ENCODE measurements at places on chromosomes 1 and 21. TPM values are rescaled to one million over a fixed set of nuclear protein-coding genes. Genes with fewer than 3 reads are reported as not detected.

The LENEP gene
- total RNA-seq, result not detected

The TMPRSS3 gene
- total RNA-seq, result 49.1 TPM

The EXTL1 gene
- not detected for total RNA-seq

The ASAP3 gene
- total RNA-seq, result 2.2 TPM

DNA sequence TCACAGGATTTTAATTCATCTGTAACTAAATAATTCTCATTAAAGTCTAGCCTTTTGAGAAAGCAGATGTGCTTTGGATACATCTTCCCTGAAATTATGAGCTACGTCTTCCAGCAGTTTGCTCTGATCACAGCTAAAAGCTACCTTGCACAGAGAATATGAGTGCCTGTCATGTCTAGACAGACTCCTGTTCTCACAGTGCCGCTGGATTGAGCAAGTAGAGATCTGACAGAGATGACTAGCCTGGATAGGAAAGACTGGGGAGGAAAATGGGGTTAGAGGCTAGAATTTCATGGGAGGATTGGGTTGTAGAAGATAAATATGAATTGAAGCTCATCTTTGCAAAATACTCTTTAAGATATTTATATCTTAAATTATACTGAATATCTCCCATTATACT, 24.1 kb downstream of the CEPT1 start:
- DNase-seq, result no peak
- peaks cover 22% of the 10 kb centered on the region for H3K36me3 ChIP-seq
- peaks cover 13% of the 10 kb centered on the region for H3K4me1 ChIP-seq
- H3K27ac ChIP-seq, result no peak overlapping the region

DNA sequence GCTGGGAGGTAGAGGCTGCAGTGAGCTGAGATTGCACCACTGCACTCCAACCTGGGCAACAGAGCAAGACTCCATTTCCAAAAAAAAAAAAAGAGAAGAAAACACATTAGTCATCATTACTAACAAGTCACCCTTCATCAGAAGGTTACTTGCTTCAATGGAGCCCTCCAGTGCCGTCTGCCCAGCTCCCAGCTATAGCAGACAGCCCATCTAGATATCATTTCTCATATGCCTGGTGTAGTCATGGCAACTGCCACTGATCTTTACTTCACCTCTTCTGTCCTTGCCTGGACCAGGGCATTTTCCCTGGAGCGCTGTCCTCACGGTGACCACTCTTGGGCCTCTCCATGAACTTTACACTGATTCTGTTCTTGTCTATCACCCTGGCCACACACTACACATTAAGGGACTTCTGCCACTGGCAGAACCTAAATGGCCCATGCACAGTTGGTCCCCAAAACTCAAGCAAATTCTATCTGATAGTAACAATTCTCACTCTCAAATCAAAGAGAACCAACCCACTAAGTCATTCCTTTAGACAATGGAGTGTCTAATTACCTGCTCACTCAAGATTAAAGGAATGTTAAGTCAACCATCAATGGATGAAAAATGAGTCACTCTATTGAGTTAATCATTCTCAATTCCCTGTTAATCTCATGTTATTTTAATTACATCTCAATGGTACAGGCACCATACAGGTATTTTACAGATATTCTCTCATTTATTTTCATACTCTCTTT, 12.9 kb downstream of the GPA33 start:
- H3K36me3 ChIP-seq, result no peaks in the 10 kb centered on the region
- H3K4me3 ChIP-seq, result no peak overlapping the region
- H3K4me1 ChIP-seq, result peaks cover 9% of the 10 kb centered on the region
- no peak overlapping the region for H3K27ac ChIP-seq
- no peak for DNase-seq

All from activated naive CD8-positive, alpha-beta T cell treated with anti-CD3 and anti-CD28 coated beads for 36 hours (primary cell).